ENCODE measurements at places on chromosomes 1 and 21. TPM values are rescaled to one million over a fixed set of nuclear protein-coding genes. Genes with fewer than 3 reads are reported as not detected.

FCER1G gene
- total RNA-seq: not detected

TSSK3 gene
- total RNA-seq: not detected

SLC6A9 gene
- total RNA-seq: 4.1 TPM

SELL gene
- total RNA-seq: 0.27 TPM

HPCAL4 gene
- total RNA-seq: not detected

HES3 gene
- total RNA-seq: not detected

C1orf226 gene
- total RNA-seq: 1.3 TPM

ZNF683 gene
- not detected for total RNA-seq

GBP7 gene
- total RNA-seq: not detected

HSD3B1 gene
- not detected for total RNA-seq

OR13G1 gene
- total RNA-seq: not detected

RGS5 gene
- 8.6 TPM for total RNA-seq

CITED4 gene
- 0.90 TPM for total RNA-seq

CRYZ gene
- 40.1 TPM for total RNA-seq

TMEM269 gene
- total RNA-seq: 0.03 TPM

CYP4B1 gene
- not detected for total RNA-seq

GAS5 gene
- 619 TPM for total RNA-seq

SH3BGR gene
- total RNA-seq: 0.43 TPM

RNF207 gene
- 0.84 TPM for total RNA-seq

OR2G6 gene
- total RNA-seq: not detected

PTGFR gene
- 3.1 TPM for total RNA-seq

ITGB2 gene
- 1.8 TPM for total RNA-seq

ATP1A4 gene
- total RNA-seq: not detected

MMEL1 gene
- total RNA-seq: not detected

LGR6 gene
- total RNA-seq: not detected

TMPRSS15 gene
- total RNA-seq: 0.07 TPM

CD101 gene
- total RNA-seq: 0.03 TPM

LGALS8 gene
- 20.8 TPM for total RNA-seq

HCRTR1 gene
- total RNA-seq: not detected

PITHD1 gene
- 124 TPM for total RNA-seq

ADGRL2 gene
- total RNA-seq: 27.2 TPM

EVI5 gene
- total RNA-seq: 4.7 TPM

FTCD gene
- 0.69 TPM for total RNA-seq

CASQ1 gene
- not detected for total RNA-seq

SELP gene
- not detected for total RNA-seq

LRRN2 gene
- total RNA-seq: 0.07 TPM

WNT3A gene
- total RNA-seq: not detected

CFAP410 gene
- total RNA-seq: 4.5 TPM

CD5L gene
- total RNA-seq: not detected

LINGO4 gene
- not detected for total RNA-seq

TNFRSF1B gene
- 0.16 TPM for total RNA-seq
